ENCODE measurements at places on chromosomes 2 and 18.

DNA sequence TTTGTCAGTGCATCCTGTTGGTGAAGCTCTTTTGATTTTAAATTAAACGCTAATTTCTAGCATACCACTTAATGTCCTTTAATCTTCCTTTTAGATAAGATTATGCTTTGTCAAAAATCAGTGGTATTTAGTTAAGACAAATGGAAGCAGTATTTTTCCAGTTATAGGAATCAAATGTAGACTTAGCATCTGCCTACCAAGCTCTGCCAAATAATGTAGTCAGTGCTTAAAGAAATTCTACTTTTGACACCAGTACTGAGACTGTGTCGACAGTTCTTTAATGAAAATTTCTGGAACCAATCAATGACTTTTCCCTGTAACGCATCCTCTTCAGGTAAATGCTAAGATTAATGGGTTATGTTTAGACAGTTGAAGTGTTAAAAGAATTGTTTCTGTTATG is 803.3 kb upstream of the FAM98A start:
- no peak for DNase-seq
- H3K4me3 ChIP-seq, result no peak overlapping the region
- no peaks in the 10 kb centered on the region for H3K36me3 ChIP-seq
- no peaks in the 10 kb centered on the region for H3K27me3 ChIP-seq
- H3K27ac ChIP-seq, result no peak overlapping the region

- H3K36me3 ChIP-seq, result peaks cover 9% of the 10 kb centered on the region
- no peak overlapping the region for H3K27ac ChIP-seq
- H3K4me1 ChIP-seq, result peaks cover 44% of the 10 kb centered on the region
- no peak for DNase-seq
These were observed 30.7 kb downstream of the INO80C start for GRCh38 chr18:35466815-35467623.

GRCh38 chr2:134087371-134087921 is 166.4 kb upstream of the MGAT5 start:
- peak; percentile 51 for DNase-seq
- no peaks in the 10 kb centered on the region for H3K27me3 ChIP-seq
- no peak overlapping the region for H3K27ac ChIP-seq

DNA sequence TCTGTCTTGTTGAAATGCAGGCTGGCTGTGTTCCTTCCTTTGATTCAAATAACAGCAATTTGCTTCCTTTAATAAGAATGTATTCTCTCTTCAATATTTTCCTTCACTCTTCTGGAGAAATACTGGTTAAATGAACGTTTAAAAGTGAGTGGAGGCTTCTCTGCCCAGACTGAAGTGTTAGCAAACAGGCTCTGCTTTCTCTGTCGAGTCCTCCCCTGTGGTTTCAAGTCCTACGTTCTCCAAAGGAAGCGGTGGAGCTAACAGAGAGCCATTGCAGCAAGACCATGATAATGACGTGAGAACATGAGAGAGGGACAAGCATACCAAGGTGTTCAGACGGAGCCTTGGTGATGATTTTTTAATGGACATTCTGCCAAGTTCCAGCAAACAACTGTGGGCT is 26.2 kb upstream of the PID1 start:
- no peak overlapping the region for H3K4me3 ChIP-seq
- peaks cover 5% of the 10 kb centered on the region for H3K4me1 ChIP-seq
- H3K36me3 ChIP-seq, result no peaks in the 10 kb centered on the region
- no peaks in the 10 kb centered on the region for H3K27me3 ChIP-seq

DNA sequence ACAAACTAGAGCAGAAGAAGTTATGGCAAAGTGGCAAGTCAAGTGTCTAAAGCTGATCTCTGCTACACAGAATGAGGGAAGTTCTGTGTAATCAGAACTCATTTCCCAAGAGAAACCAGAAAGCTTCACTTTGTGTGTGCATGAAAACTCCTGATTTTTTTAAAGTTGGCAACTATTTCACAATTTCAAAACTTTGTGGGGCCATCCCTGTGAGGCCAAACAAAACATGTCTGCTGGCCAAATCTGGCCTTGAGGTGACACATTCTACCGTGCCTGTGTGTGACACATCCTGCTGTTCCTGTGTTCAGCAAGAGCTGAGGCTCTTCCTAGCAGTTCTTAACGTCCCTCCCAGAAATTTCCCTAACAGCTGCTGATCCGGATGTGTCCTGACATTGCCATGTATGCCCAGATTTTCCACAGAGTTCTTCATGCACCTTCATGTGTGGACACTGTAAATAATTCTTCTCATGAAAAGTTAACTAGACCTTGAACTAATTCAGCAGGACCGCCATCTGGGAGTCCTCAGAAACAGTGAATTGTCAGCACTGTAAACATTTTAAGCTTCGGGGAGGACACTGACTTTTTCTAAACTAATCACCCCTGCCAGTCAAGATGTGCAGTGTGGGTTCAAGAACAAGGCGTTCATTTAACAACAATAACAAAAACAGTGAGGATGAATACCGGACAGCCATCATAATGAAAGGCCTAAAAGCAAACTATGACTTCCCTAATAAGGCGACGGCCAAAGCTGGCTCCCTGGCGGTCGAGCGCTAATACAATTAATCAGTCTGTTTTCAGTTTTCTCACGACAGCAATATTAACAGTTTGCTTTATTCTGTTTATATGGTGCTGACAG is 99.0 kb downstream of the PLEKHM3 start:
- no peak overlapping the region for H3K4me3 ChIP-seq
- no peaks in the 10 kb centered on the region for H3K4me1 ChIP-seq
- no peak for DNase-seq
- peaks cover 9% of the 10 kb centered on the region for H3K36me3 ChIP-seq
- H3K27ac ChIP-seq, result peak overlapping the region; percentile 68
- no peaks in the 10 kb centered on the region for H3K27me3 ChIP-seq

- no peaks in the 10 kb centered on the region for H3K27me3 ChIP-seq
- no peak overlapping the region for H3K27ac ChIP-seq
- no peak for DNase-seq
These were observed 137.0 kb downstream of the DNAH6 start for GRCh38 chr2:84653302-84653701.

DNA sequence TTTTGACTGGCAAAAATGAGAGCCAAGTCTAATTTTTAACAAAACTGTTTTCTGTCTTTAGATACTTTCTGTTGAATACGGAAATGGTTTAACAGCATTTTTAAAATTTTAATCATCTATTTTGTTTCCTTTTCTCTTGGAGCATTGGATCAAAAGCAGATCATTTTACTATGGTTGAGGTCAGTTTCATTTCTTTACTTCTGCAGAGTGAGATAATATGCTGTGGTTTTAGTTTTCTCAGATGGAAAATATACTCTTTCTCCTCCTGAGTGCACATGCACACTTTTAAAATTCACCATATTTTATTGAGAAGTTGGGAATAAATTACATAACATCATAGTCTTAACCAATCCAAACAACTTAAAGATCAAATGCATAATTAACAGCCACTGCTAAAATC is 283.3 kb downstream of the SLC8A1 start:
- H3K36me3 ChIP-seq, result no peaks in the 10 kb centered on the region
- DNase-seq, result no peak
- no peak overlapping the region for H3K4me3 ChIP-seq
- H3K4me1 ChIP-seq, result peaks cover 13% of the 10 kb centered on the region

DNA sequence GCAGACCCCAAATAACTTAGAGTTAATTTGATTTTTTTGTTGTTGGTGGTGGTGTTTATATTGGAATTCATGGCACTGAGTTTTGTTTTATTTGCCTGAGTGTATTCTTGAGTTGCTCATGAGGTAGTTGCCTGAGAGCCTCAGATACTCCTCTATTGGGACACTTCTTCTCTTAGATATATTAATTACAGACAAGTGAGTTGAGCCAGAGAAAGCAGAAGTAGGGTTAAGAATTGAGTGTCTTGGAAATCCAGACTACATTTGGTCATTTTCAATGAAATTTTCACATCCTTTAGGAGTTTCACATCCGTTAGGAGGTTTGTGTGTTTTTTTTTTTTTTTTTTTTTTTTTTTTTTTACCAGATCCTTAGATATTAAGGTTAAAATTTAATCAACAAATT is 29.0 kb downstream of the FMNL2 start:
- H3K27me3 ChIP-seq, result no peaks in the 10 kb centered on the region
- no peak overlapping the region for H3K27ac ChIP-seq
- H3K4me1 ChIP-seq, result peaks cover 3% of the 10 kb centered on the region

- no peak overlapping the region for H3K27ac ChIP-seq
- H3K27me3 ChIP-seq, result no peaks in the 10 kb centered on the region
- DNase-seq, result no peak
- H3K4me1 ChIP-seq, result no peaks in the 10 kb centered on the region
- no peaks in the 10 kb centered on the region for H3K36me3 ChIP-seq
- H3K4me3 ChIP-seq, result no peak overlapping the region
These were observed 513.6 kb upstream of the LRRTM4 start for GRCh38 chr2:78035804-78036203.

- DNase-seq, result no peak
- H3K27ac ChIP-seq, result no peak overlapping the region
These were observed 136.1 kb upstream of the TTC39C start for GRCh38 chr18:23878336-23878900.

GRCh38 chr2:130972410-130972809 is 120.8 kb downstream of the FAM168B start:
- no peaks in the 10 kb centered on the region for H3K36me3 ChIP-seq
- H3K4me3 ChIP-seq, result no peak overlapping the region
- no peak for DNase-seq
- H3K27ac ChIP-seq, result no peak overlapping the region

DNA sequence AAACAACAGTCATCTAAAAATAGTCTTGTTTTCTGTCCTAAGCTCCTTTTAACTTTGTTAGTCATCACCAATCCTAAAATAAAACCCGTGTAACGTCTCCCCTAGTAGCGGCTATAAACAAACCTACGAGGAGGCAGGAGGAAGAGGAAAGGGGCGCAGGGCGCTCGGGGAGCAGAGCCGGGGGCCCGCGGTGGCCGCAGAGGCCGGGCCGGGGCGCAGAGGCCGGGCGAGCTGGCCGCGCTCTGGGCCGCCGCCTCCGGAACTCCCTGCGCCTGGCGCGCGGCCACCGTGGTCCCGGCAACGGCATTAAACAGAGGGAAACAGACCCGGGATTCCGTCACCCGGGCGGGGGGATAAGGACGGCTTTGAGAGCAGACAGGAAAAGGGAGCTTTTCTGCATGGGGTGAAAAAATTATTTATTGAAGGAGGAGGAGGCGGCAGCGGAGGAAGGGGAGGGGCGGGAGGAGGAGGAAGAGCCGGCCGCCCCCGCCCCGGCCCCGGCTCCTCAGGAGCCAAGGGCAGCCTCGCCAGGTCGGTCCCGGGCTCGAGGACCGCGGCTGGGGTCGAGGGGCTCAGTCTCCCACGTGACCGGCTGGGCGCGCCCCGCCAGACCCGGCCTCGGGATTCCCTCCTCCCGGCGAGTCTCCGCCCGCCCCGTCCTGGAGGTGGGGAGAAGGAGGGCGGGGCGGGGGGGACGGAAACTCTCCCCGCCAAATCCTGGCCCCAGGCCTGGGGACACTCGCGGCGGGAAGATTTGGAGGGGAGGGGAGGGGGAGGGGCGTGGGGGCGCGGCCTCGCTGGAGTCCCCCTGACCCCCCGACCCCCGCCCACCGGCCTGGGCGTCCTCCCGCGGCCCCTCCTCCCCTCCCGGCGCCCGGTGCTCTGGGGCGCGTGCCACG is 1.8 kb upstream of the NFATC1 start:
- H3K4me1 ChIP-seq, result peaks cover 44% of the 10 kb centered on the region
- H3K36me3 ChIP-seq, result no peaks in the 10 kb centered on the region
- peak; percentile 83 for DNase-seq
- peak overlapping the region; percentile 69 for H3K4me3 ChIP-seq

DNA sequence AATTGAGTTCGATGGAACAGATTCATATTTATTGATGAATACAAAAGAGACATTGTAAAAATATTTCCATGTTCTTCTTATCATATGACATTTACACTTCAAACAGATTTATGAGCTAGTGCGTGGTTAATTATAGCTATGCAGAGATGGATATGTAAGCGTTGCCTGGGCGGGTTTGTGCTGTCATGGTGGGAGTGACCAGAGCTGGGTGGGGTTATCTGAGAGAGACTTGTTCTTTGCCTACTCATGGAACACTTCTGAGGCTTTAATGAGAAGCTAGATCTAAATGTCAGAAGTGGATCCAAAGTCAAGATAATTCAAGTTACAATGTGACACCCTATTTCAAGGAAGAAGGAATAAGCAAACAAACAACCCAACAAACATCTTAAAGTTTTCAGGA is 162.3 kb upstream of the ZEB2 start:
- H3K27me3 ChIP-seq, result no peaks in the 10 kb centered on the region
- no peaks in the 10 kb centered on the region for H3K4me1 ChIP-seq

DNA sequence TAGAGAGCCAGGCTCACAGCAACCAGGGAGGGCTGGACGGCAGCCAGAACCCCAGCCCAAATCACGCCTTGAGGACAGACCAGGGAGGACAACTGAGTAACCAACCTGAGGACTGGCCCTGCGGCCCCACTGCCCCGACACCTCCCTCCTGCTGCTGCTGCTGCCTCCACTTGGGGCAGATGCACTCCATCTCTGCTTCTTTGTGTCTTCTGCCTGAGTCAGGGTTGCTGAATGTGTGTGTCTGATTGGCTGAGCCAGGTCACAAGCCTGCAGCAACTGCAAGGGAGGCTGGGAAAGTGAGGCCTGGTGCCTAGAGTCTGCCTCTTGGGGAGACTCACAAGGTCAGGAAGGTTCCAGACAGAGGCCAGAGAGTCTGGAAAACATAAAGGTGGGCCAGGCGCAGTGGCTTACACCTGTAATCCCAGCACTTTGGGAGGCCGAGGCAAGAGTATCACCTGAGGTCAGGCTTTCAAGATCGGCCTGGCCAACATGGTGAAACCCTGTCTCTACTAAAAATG is 83.4 kb downstream of the ZFP36L2 start:
- no peak for DNase-seq
- no peaks in the 10 kb centered on the region for H3K27me3 ChIP-seq
- no peaks in the 10 kb centered on the region for H3K4me1 ChIP-seq
- H3K36me3 ChIP-seq, result no peaks in the 10 kb centered on the region

- DNase-seq, result no peak
- no peak overlapping the region for H3K4me3 ChIP-seq
- H3K27ac ChIP-seq, result no peak overlapping the region
These were observed 43.0 kb downstream of the EFEMP1 start for GRCh38 chr2:55880416-55881143.

- H3K27me3 ChIP-seq, result no peaks in the 10 kb centered on the region
- DNase-seq, result no peak
- H3K36me3 ChIP-seq, result no peaks in the 10 kb centered on the region
- H3K4me1 ChIP-seq, result no peaks in the 10 kb centered on the region
- H3K27ac ChIP-seq, result no peak overlapping the region
These were observed 51.4 kb downstream of the FAM178B start for GRCh38 chr2:96934831-96935540.

DNA sequence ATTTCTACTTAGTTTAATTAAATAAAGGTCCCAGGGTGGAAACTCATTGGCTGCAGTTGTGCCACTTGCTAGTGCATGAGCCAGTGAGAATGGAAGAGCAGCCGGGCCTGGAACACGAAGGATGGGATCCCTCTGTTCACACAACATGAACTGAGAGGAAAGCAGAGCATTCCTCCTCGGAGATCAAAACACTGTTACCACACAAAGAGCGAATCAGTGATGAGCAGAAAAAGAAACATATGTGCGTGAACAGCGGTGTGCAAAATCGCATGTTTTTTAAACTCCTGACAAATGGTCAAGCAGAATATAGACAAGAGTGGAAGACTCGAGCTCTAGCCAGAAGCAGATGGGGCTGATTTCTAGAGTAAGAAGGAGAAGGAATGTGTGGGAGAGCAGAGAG is 28.4 kb upstream of the ANKRD44 start:
- H3K27ac ChIP-seq, result no peak overlapping the region
- no peaks in the 10 kb centered on the region for H3K27me3 ChIP-seq
- DNase-seq, result no peak
- H3K4me3 ChIP-seq, result no peak overlapping the region
- no peaks in the 10 kb centered on the region for H3K36me3 ChIP-seq
- H3K4me1 ChIP-seq, result no peaks in the 10 kb centered on the region
